Tongue (tissue), 3 donors: ENCODE measurements at places on chromosomes 1 and 21. TPM values are rescaled to one million over a fixed set of nuclear protein-coding genes. Genes with fewer than 3 reads are reported as not detected.

DNA sequence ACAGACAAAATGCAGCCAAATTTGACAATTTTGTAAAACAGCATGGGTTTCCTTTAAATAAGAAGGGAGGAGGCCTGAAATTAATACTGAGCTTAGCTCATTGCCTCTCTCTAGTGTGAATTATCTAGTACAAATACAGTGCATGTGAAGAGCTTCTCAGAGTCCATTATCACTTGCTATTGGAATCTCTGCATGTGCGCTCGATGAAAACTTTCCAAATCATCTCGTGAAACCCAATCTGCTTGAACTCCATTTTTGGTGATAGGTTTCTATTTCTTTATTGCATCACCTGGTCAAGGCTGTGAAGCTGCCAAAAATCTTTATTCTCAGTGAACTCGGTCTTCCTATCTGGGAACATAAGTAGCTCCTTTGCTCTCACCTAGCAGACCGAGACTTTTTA is 49.5 kb upstream of the LYPLAL1 start:
- DNase-seq = peak; percentile 24

DNA sequence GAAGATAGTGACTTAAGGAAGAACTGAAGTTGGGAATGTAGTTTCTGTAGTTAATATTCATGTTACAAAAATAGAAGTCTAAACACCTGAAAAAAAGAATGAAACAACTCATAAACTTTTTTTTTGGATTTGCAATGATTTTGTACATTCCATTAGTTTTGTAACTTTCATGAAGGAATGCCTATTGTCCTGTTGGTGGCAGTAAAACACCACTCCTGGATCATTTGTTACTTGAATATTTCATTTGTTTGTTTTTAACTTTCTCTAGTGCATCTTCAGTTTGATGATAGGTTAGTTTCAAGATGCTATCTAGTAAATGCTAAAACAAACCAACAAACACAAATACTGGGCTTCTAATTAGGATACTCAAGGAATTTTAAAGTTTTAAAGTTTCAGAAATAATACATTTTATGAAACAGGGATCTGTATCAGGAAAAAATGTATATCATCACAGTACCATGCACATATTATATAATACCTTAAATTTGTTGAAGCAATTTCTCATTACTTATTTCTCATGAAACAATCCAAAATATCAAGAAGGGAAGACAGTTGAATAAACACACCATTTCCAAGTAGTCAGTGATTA is 229.7 kb upstream of the CACYBP start:
- DNase-seq = peak; percentile 80

- DNase-seq = no peak
These were observed 4.9 kb downstream of the NHLH1 start for GRCh38 chr1:160371756-160372155.

- no peak for DNase-seq
These were observed 577.7 kb downstream of the MRPL39 start for GRCh38 chr21:25029580-25029979.

- no peak for DNase-seq
These were observed 7.4 kb downstream of the MED8 start for GRCh38 chr1:43382027-43382779.

DNA sequence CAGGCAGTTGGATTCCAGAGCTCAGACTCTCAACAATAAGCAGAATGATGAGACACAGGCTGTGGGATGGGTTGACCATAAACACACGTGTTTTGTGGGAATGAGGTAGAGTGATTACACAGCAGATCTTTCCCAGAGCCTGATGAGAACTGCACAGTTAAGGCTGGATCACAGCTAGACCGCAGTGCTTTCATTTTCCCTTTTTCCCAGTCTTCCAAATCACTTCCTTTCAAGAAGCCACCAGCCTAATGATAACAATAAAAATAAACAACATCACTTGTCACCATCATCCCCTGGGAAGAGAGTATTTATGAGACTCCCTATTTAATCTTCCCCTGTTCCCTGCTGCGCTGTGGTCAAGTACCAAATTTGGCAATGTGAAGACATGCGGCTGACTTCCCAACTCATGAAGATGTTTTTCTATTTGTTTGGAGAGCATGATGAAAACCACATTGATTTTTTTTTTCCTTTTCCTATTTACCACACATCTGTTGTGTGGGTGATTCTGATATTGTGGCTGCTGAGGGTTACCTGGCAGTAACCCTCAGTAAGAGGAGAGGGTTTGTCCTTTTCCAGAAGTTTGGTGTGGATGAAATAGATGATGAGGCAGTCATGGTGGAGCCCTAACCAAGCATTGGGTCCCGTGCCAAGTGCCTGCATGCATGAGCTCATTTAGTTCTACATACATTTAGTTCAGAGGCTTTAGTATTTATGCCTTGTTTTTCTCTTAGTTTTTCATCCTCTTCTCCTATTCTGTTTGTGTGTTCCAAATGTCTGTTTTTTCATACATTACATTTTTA is 248.9 kb upstream of the HOOK1 start:
- DNase-seq = peak; percentile 58

The URB1 gene
- 25.0 TPM for total RNA-seq

The RHBDL2 gene
- total RNA-seq = 1.6 TPM
